ENCODE measurements at places on chromosomes 2 and 18.

GRCh38 chr2:190050001-190050400, 12.5 kb downstream of the MSTN start:
- DNase-seq, result no peak

GRCh38 chr2:8086796-8087479, 594.9 kb upstream of the ID2 start:
- no peak for DNase-seq

GRCh38 chr2:222783592-222783991, 77.2 kb upstream of the ACSL3 start:
- no peak for DNase-seq

DNA sequence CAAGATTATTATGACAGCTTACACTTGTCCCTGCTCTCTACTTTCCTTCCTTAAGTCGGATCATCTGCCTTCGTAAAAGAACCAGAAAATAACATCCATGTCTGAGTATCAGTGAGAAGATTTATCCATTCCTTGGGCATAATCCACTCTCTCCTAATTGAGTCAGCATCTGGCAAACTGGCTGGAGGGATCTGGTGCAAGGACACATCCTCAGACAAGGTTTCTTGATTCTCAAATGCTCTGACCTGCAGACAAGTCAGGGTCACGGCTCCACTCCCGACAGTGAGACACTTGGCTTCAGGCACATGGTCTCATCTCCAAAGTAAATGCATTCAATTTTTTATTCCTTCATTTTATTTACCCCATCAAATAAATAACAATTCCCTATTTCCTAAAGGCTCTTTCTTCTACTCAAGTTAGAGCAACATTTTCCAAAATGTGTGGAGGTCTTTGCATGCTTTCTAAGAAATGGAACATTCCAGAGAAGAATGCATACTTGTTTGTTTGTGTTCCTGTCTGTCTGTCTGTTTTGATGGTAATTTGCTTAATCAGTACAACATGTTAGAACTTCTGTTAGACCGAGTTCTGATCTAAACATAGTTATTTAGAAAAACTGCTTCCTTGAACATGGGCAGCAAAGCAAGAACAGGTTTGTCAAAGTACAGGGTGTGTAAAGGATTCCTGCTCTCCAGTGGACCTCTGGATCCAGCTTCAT, 246.9 kb downstream of the IRS1 start:
- DNase-seq, result no peak

DNA sequence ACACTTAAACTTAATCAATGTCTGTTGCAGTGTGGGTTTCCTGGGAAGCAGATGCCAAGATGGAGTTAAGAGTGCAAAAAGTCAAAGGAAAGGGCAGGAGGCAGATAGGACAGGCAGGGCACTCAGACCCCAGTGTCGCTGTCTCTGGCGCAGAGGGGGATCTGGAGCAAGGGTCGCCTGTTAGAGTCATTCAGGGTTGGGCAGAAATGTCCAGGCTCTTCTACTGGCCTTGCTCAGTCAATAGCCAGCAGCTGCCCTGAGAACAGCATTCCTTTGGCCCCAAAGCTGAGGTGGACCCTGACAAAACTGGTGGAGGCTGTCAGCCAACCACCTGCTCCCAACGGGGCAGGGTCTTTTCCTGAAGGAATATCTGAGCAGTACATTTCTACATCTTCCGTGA, 97.1 kb upstream of the SLC66A3 start:
- no peak for DNase-seq

DNA sequence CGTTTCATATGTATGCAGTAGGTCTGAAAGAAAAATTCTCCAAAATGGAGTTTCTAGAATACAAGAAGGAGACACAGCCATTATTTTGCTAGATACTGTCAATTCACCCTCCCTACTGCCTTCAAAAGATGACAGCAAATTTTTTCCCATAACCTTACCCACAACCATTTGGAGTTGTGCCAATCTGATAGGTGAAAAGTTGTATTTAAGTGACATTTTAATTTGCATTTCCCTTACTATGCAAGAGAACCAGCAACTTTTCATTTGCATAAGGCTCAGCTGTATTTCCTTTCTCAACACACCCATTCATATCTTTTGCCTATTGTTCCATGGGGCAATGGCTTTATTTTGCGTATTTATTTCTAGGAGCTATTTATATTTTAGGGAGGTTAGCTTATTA, 31.4 kb upstream of the IL18RAP start:
- DNase-seq, result no peak

DNA sequence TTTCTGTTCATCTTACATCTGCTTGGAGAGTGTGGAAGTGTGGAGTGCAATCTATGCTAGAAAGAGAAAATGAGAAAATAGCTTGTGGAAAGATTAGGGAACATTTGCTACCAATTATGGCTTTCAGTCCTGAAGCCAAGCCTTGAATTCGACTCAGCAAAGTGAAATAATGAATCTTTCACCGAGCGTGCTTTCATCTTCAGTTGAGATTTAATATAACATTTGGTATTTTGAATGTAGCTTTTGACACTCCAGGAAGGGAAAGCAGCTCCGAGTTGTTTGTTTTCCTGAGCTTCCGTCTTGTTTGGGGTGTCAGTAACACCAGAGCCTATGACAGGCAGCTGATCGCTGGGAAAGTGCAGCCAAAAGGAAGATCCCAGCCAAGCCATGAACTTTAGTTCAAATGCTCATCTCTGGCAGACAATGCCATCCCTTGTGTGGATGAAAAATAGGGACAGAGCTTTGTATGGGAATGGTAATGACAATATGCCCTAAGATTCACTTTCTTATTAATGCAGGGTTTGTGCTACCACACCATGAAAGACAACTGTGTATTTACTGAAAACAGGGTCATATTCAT, 25.0 kb upstream of the PHLPP1 start:
- DNase-seq, result peak; percentile 96

DNA sequence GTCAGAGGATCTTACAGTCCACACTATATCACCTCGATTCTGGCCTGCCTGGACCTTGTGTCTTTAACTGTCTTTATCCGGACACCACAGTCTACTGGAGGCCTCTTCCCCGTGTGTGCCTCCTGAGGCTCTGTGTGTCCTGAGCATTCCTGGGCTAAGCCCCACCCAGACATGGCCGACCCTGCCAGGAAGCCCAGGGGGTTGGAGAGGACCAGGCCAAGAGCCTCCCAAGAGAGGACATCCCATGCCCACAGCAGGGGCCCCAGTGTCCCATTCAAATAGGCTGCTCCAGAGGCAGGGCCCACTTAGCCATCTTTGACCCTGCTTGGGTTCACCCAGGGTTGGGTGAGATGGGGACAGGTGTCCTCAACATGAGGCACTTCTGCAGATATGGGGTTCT, 84.7 kb upstream of the OTOS start:
- no peak for DNase-seq

DNA sequence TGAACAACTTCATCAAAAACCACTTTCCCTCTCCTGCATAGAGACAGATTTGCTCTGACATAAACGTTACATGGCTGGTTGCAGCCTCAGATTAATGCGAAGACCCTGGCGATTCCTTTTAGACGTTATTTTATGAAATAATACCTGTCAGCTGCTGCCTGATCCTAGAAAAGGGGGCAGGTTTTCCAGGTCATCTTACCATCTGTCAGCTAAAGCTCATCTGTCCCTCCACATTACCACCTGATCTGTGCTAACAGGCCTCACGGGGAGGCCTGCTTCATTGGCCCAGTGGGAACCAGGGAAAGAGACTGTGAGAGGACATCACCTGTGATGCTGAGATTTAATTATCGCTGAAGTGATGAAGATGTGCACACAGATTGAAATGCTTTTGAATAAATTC, 261.0 kb downstream of the ARHGAP15 start:
- DNase-seq, result no peak
